ENCODE measurements at places on chromosomes 7 and 10.

GRCh38 chr7:95582578-95583293, 13.6 kb downstream of the PDK4 start:
- no peak for DNase-seq

- no peak for DNase-seq
Measured at GRCh38 chr7:142910031-142910433, 23.5 kb downstream of the TRPV5 start.

DNA sequence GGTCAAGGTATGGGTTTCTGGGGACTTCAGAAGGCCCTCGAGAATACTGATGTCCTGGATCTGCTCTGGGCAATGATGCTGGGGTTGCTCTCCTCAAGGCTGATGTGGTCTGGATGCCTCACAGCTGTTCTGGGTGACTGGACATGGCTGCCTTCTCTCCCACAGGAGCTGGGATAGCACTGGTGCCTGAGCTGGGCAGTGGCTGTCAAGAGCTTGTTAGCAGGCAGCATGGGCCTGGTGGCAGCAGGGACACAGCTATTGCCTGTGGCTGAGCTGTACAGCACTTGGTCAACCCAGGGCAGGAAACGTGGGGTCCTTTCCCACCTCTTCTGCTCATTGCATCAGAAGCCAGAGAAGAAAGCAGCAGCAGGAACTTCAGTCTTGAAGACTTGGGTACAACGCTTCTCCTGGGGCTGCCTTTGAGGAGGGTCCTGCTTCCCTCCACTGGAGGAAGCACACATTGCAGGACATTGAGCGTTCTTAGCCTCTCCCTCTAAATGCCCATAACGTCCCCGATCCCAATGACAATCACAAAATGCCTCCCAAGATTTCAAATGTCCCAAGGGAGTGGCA, 13.0 kb downstream of the ADCYAP1R1 start:
- DNase-seq, result no peak

- DNase-seq, result no peak
Measured at GRCh38 chr7:25852211-25852938, 299.6 kb upstream of the NFE2L3 start.

DNA sequence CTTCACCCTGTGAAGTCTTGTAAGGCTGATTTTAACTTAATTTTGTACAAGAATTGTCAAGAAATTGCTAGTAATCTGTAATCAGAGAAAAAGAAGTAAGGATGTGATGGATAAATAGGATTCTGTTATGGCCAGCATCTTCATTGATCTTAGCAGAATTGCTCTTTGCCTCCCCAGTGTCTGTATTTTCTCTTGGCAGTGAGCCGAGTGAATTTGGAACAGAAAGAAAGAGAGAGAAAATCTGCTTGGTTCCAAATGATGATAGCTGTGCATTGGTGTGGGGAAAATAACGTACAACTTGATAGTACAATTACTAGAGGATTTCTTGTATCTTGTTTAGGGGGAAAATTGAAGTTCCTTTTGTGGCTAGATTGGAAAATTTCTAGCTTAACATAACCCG, 34.6 kb downstream of the VTI1A start:
- no peak for DNase-seq

GRCh38 chr10:132257271-132257670, 50.5 kb downstream of the STK32C start:
- no peak for DNase-seq
